Activated B cell treated with CpG ODN at 0.5 μM for 24 hours (primary cell): ENCODE measurements at places on chromosomes 4 and X. TPM values are rescaled to one million over a fixed set of nuclear protein-coding genes. Genes with fewer than 3 reads are reported as not detected.

- DNase-seq = no peak
Measured at GRCh38 chr4:109248322-109248900, 54.0 kb downstream of the COL25A1 start.

DNA sequence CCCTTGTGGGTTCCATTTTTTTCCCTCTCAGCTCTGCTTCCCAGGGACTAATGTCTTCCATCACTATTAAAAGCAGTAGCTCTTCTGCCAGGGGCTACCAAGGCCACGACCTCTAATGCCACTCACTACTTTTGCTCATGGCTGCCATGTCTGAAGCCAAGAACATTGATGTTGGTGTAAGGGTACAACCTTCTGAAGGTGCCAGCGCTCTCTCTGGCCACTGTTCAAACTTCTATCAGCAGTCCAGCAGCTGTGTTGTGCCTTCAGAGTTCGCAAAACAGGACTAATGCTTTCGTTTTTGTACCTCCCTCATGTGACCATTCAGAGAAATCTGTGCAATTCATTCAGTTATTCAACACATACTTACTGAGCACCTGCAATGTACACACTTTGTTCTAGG, 121.5 kb upstream of the ENPEP start:
- no peak for DNase-seq

DNA sequence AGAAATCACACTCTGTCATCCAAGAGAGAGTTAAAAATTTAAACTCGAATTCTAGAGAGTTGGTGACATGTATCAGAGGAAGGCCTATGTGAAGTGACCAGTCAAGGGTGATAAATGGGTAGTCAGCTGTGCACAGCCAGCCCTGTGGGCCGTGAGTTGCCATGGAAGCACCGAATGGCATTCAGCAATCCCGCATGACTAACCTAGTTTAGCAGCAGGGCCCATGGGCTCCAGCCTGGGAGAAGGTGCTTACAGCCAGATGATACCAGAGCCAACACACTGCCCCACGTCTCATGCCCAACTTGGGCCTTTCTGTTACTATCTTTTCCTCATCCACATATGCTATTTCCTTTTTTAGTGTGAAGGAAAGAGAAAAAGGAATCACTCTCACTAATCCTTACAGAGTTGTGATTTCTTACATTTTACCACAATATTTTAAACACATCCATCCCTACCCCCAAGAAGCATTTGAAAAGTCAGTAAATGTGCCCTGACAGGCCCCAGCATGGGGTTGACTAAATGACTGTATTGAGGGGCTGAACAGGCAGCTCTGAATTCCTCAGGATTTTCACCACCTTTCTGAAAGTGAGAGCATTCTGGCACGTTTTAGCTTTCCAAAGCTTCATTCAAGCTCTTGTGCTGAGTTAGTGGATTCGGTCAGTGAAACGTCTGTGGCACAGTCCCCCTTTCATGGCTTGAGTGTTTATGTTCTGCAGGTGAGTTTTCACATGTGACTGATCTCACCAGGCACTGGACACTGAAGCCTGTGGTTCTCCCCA, 104.2 kb downstream of the AFF1 start:
- DNase-seq = no peak

DNA sequence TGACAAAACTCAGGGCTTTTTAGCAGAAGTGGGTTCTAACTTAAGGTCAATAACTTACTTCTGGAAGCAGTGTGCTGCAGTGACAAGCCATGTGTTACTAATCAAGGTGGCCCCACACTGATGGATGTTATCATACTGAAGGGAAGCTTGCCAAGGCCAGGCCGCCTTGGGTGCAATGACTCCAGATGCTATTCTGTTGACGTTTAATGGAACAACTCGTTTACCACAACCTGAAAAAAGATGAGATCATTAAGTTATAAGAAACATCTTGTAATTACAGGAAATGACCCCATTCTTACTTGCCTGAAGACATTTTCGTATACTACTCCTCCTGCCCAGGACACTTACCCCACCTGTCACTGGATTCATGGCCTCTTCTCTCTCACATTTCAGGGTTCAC, 38.9 kb upstream of the TMPRSS11D start:
- DNase-seq = no peak

DNA sequence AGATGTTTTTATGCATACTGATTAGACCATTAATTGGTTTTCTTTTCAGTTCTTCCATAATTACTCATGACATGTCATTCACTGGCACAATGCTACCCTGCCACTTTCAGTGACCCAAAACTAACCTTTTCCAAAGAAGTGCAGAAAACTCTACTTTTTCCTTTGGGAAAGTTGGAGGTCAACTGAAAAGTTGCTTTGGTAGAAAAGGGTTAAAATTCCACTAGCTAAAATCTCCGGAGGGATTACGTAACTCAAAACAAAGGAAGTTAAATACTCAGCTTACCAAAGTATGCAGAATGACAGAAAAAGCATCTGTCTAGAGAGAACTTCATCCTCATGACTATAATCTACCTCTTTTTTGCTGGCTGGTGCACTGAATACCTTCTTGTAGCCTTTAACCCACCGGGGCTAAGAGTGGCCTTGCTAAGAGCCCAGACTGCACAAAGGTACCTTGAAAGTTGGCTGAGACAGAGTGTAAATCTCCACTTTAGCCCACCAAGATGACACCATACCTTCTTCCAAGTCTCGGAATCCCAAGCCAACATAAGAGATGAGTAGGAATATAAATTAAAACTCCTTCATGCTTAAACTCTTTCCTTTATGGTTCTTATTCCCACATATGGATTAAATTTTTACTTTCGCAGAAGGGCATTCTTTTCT, 1099.5 kb upstream of the INTU start:
- no peak for DNase-seq

DNA sequence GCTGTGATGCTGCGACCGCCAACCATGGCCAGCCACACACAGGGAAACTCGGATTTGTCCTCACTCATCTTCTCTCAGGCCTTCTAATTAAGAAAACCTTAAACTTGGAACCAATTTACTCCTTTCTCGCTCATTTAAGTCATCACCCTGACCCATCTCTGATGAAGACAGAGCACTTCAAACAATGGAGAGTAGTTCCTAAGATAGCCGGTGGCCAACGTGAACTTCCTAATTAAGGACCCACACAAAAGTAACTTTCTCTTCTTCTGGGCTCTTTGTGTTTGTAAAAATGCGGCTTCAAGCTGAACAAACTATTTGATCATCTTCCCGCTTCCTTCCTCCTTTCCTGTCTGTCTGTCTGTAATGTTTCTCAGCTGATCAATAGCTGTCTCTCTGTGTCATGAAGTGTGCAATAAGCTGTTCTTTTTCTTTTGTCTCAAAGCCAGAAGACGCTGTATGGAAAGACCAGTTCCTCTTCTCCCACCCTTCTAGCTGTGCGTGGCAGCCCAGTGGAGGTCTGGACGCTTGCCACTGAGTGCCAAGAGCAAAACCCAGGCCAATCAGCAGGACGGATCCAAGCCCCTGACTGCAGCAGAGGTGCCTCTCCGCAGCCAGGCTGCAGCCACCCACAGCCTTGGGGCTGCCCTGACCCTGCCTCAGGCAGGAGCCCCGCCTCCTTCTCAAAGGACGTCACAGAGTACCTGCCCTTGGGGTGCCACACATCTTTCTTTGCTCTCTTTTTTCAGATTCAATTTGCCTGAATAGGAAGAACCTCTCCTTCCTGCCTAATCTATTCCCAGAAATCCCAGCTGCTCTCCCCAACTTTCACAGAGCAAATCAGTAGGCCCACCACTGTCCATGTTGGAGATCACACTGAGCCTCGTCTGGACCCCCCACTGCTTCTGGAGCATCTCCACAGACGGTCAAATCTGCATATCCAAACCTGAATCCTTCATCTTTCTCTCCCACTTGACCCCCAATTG, 59.3 kb downstream of the MAML3 start:
- peak; percentile 23 for DNase-seq

DNA sequence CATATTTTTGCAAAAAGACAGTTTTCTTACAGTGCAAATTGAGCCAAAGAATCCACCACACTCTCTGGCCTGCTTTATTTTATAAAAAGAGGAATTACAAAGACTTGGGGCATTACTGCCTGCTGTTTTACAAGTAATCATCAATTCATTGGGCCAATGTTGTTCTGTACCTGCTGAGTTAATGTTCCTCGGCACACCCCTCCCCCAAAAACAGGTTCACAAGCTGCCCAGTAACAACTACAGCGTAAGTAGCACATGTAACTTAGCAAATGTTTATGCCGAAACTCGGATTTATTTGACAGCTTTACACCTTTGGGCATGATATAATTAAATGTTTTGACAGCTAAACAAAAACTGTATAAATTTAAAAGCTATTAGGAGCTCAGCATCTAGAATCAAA, 214.6 kb upstream of the MAB21L2 start:
- DNase-seq = no peak

DNA sequence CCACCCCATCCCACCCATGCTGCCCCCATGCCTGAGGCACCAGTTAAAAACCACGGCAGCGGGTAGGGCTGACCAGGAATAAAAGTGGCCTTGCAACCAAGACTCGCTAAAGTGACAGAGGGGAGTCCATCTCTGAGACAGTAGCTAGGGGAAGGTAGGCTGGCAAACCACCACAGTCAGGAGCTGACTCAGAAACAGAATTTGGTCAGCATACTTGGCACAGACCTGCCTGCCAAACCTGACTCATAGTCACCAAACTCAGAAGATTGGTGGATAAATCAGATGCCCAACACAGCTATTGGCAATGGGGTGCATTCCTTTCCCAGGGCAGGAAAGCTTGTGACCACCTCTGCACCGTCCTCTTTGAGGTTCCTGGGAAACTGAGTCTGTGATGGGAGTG, 193.8 kb downstream of the BCOR start:
- DNase-seq = no peak

DNA sequence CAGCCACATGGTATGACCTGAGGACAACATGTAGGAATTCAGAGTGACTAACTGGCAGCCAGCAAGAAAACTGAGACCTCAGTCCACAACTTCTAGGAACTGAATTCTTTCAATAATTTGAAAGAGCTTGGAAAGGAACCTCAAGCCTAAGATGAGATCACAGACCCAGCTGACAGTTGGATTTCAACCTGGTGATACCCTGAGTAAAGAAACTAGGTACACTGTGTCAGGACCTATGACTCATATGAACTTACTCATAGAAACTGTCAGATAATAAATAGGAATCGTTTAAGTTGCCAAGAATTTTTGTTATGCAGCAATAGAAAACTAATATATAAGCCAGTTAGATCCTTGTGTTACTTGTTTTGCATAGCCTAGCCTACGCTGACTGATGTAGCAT, 102.4 kb upstream of the DCAF12L1 start:
- no peak for DNase-seq

- no peak for DNase-seq
Measured at GRCh38 chr4:128334256-128334655, 46.6 kb upstream of the PGRMC2 start.

CT45A8 gene
- total RNA-seq = not detected in 2 replicates

RHOH gene
- 174 and 183 TPM in 2 replicates for total RNA-seq

GRCh38 chr4:186627226-186627865, 72.0 kb upstream of the MTNR1A start:
- no peak for DNase-seq

CHIC2 gene
- 17.5 and 21.6 TPM in 2 replicates for total RNA-seq

DNA sequence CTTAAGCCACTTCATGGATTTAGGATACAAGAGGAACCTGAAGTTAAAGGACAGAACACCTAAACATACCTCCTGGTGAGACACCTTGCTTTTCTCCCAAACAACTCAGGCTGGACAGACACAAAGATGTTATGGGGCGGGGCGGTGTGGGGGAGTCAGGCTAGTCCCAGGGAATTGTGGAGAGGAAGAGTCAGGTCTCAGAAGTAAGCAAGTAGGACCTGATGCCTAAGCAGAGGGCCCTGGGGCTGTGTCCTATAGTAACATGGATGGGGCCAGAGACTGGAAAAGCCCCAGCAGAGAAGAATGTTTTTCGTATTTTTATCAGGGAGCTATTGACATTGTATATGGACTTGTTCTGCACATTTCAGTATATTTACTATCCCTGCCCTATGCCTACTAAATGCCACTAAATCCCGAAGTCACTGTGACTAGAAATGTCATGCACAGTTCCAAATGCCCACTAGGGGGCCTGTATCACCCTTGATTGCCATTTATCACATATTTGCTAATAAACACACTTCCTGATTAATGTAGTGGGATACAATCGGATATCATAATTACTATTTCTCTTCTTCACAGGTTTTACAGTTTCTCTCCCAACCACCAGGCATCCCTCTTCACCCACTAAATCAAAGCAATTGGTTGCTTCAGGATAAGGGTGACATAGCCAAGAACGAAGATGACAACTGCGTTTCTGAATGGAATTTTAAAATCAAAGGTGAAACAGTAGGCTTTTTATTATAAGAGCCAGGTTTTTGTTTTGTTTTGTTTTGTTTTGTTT, 23.8 kb upstream of the ARHGAP10 start:
- DNase-seq = no peak

GPC4 gene
- 0.16 and 0.20 TPM in 2 replicates for total RNA-seq

DNA sequence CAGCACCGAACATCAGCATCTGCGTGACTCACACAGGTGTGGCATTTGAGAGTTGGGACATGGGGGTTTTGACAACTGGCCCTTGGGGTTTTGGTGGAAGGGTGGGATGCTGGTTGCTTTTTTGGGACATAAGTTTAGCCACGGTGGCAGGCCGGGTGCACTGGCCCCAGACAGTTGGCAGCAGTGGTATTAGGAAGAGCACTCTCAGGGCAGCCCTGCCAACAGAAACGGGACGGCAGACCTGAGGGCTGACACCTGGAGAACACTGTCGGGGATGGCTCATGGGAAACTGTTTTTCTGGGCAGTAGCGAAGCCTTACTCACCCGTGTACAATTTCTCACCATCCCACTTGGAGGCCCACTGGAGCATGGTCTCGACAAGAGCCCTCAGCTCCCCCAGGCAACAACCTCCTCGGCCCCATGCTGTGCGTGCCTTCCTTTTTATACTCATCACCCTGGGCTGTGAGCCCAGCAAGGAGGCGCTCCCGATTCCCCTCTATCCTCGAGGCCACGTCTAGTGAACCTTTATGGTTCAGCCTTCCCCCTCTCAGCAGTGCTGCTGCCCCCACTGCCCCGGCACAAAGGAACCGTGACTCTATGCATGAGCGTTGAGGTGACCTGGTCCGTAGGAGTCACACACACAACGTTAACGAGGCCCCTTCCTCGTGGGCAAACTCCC, 30.6 kb downstream of the WDR1 start:
- DNase-seq = no peak

DNA sequence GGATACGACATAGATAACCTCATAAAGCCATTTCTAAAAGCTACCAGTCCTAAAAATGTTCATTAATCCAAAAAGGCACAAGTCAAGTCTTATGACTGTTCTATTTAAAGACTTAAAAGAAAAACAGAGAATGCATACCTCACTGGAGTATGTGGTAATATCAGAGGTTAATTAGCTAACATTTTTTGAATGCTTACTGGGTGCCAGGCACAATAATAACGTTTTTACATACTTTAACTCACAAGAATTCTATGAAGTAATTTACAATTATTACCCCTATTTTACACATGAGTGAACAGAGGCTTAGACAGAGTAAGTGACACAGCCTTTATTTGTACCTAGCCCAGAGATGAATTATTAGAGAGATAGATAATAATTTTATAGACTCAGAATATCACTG, 207.5 kb downstream of the PDGFC start:
- DNase-seq = no peak

- no peak for DNase-seq
Measured at GRCh38 chrX:40177117-40177430, 79.3 kb upstream of the BCOR start.

GRCh38 chr4:138199568-138200235, 42.4 kb downstream of the SLC7A11 start:
- no peak for DNase-seq

- no peak for DNase-seq
Measured at GRCh38 chrX:117510453-117510852, 606.2 kb downstream of the KLHL13 start.

GRCh38 chrX:3178329-3178728, 137.1 kb downstream of the ARSF start:
- DNase-seq = no peak

FOXR2 gene
- not detected in 2 replicates for total RNA-seq
